ENCODE measurements at places on chromosomes 4 and X.

- no peak for DNase-seq
Measured at GRCh38 chr4:186081202-186081807, 12.3 kb downstream of the TLR3 start.

DNA sequence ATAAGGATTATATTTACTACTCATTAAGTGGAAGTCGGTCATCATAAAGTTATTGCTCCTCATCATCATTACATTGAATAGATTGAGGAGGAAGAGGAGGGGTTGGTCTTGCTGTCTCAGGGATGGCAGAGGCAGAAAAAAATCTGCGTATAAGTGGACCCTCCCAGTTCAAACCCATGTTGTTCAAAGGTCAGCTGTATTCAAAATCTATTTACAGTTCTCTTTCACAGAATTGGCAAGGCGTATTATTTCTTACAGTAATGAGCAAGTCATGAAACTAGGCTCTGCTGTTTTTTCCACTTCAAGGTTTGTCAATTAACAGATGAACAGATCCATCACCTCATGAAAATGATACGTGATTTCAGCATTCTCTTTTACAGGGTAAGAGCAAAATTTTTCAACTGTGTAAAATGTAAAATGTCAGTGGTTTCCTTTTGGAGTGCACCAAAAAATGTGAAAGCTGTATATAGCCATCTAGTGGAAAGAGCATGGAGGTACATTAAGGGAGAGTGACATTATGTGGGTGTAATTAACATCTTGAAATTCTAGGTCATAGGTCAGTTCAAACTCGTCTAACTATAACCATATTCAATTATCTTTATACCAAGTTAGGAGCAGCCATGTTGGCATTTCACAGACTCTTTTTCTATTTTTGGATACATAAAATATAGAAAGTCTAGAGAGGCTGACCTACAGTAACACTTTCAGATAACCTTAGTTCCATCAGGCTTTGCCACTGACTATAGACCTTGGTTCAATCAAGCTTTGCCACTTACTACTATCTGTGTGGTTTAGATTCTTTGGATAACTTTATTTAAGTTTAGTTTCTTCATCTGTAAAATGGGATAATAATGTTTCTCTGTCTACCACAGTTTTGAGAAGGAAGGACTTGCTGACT is 30.1 kb downstream of the NEIL3 start:
- no peak for DNase-seq

DNA sequence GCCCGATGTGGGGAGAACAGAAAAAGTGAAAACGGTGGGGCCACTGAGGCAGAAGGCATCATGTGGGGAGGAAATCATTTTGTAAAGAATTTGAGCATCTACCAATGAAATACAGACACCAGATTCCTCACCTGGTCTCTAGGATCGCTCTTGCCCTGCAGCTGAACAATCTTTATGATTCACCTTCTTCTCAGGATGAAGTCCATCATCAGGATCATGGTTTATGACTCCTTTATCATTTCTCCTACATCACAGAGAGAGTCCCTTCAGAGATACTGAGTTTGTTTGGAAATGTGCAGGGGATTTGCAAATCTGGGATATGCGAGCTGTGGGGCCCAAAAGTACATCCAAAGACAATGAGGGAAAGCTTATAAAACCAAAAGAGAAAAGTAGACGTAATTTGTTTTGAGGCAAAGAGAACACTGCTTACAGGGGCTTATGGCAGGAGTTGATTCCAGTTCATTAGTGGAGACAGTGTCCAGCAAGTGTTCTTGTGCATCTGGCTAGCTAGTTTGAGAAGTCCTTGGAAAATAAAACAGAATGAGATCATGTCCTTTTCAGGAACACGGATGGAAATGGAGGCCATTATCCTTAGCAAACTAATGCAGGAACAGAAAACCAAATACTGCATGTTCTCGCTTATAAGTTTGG is 15.3 kb upstream of the ANXA5 start:
- DNase-seq: no peak

DNA sequence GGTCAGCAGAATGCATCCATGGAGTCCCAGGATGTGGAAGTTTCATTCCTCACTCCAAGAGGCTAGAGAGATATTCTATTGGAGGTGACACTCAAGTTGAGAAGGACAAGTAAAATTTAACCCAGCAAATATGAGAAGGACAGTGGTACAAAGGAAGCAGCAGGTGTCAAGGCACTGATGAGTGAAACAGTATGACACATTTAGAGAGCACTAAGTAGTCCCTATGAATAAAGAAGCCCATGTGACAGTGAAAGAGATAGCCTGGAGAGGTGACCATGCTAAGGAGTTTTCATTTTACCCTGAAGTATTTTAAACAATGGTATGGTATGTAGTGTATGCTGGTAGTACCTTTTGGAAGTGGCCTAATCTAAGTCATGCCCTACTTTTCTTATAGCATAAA is 9.2 kb downstream of the BMX start:
- no peak for DNase-seq

DNA sequence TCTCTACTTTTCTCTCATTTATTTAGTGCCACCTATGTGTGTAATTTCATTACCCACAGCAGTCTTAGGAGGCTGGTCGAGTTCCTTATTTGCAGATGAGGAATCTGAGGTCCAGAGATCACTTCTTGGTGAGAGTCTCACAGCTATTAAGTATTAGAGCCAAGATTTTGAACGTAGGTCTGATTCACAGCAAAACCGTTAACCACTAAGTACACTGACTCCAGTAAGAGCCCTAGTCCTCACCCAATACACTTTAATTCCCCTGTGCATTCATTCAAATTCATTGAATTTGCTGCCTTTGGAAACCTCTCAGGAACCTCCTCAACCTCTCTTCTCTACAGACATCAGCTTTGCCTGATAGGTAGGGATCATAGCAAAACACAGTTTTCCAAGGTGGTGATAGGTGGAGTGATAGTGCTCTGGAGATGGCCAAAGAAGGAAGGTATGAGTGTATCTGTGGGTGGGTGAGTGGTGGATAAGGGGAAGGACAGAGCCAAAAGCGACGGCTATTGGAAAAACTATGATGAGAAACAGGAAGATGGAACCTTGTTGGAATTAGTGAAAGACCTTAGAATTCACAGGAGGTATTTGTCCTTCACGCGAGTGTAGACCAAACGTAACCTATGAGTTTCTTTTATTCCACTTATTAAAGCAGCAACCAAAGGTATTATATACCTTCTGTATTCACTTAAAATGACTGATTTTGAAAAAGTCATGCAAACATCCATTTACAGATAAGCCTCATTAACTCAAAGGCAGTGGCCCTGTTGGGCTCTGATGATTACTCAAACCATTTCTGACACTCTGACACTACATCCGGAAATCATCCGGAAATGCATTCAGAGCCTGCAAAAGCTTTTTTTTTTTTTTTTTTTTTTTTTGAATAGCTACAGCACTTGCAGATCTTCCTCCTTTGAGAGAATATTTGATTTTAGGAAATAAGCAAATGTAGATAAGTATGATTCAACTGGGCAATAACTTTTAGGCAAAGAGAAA is 6.3 kb downstream of the FMR1 start:
- no peak for DNase-seq

DNA sequence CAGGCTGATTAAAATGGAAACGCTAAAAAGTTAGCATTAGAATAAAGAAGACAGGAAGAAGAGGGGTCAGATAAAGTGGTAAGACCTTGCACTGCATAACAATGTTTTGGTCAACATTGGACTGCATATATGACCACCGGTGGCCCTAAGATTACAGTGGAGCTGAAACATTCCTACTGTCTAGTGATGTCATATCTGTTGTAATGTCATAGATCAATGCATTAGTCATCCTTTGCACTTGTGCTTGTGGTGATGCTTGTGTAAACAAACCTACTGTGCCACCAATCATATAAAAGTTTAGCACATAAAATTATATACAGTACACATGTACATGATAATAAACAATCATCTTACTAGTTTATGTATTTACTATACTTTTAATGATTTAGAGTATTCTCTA is 73.0 kb downstream of the TMEM165 start:
- DNase-seq: no peak

GRCh38 chr4:174713821-174714220 is 115.2 kb downstream of the GLRA3 start:
- DNase-seq: no peak

DNA sequence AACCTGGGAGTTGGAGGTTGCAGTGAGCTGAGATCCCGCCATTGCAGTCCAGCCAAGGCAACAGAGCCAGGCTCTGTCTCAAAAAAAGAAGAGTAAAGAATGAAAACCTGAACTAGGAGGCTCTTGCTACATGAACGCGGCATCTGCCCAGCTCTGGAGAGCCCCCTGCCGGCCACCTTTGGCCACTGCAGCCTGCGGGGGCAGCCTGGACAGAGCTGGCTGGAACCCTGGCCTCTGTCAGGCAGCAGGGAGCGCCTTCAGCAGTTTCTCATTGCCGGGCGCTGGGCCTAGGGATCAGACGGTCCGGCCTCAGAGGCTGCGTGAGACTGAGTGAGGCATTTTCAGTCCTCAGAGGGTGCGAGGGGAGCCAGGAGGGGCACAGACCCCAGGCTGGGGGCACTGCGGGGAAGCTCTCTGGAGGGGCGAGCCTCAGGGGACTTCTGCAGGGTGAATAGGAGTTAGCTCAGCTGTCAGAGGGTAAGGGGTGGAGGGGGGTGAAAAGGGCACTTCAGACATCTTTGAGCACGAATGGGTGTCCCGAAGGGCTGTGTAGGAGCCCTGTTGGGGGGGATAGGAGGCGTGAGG is 17.5 kb downstream of the DOK7 start:
- DNase-seq: no peak

GRCh38 chrX:78946178-78946931 is 1.2 kb downstream of the P2RY10 start:
- DNase-seq: no peak

DNA sequence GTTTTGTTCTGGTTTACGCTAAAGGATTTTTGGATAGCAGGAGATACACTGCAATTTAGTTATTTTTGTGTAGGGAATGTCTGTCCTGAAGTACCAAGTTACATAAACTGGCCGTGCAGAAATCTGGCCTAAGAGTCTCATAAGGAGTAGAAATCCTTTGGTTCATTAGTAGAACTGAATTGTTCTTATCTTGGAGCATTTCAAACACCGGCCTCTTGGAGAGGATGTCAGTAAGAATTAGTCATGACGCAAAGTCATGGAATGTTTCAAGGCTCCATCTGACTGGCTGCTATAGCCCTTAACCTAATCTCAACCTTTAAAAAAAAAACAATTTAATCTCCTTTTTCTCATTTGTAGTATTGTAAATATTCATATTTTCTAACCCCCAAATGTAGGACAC is 15.2 kb downstream of the PDLIM3 start:
- no peak for DNase-seq

- no peak for DNase-seq
Measured at GRCh38 chr4:78022517-78022916, 34.6 kb upstream of the FRAS1 start.

- DNase-seq: no peak
Measured at GRCh38 chr4:143616771-143617170, 83.7 kb downstream of the FREM3 start.

- DNase-seq: no peak
Measured at GRCh38 chr4:45530498-45530897, 593.4 kb downstream of the GABRG1 start.

- no peak for DNase-seq
Measured at GRCh38 chr4:22688236-22688635, 4.5 kb upstream of the GBA3 start.

DNA sequence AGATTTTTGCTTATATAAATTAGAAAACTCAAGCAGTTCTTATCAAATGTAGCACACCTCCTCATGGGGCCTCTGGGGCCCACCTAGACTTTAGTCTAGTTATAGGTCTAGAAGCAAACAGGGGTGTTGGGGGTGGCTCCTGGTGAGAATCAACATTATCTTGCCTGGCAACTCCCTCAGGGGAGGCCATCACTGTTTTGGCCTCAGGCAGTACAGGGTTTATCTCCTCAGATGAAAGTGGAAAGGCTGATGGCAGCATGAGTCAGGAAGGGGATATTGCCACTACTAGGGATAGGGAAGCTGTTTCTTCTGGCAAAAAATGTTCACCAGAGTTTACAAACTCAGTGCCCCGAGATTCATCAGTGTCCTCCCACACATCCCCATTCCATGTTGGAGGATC is 232.4 kb upstream of the BMP3 start:
- DNase-seq: no peak

- no peak for DNase-seq
Measured at GRCh38 chr4:181701214-181701613, 542.0 kb upstream of the TENM3 start.

DNA sequence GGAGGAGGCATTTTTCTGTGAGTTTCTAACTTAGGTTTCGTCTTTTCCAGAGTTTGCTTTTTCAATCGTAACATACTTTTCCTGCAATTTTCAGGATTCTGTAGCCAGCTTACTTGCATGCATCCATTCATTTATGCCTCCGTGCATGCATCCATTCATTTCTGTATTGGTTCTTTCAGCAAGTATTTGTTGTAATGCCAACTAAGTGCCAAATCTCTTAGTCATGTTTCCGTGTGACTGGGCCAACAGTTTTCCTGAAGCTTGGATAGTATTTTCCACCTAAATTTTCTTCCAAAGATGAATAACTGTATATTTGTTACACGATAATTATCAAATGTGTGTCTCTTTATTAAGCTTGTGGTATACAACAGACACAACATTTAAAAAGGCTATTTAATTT is 41.5 kb downstream of the CBLL2 start:
- no peak for DNase-seq

All from cortex of kidney (tissue), 1 donor.